NCI-H1105 treated with DMSO at 0.1 percent for 48 hours (cell line): ENCODE measurements at places on chromosomes 16 and 17.

DNA sequence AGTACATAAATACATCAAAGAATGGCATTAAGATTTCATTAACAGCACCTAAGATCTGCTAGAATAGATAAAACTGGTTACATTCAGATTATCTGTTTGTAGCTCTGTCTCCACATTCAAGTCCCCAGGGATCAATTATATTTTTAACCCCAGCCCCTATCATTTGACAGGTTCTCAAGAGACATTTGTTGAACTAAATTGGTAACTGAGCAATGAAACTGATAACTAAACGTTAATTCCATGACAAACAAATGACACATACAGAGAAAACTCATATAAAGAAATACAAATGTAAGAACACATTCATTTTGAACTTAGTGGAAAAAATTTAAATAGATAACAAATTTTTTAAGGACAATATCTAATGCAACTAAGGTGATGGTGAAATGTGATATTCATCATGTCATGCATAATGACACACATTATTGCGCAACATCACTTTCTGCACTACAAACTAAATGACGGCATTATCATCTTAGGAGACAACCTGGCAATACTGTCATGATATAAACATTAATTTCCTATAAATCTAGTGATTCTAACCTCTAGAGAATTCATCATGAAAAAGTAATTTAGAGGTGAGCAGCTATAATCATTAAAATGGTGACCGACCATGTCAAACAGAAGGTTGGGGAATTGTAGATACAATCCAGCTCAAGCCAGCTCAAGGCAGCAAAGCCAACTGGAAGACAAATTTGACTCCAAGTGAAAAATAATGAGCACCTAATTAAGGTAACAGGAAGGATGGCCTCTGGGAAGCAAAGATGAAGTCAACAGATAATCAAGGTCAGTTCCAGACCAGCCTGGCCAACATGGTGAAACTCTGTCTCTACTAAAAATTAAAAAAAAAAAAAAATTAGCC, 9.5 kb downstream of the ARHGAP17 start:
- no peak for DNase-seq

DNA sequence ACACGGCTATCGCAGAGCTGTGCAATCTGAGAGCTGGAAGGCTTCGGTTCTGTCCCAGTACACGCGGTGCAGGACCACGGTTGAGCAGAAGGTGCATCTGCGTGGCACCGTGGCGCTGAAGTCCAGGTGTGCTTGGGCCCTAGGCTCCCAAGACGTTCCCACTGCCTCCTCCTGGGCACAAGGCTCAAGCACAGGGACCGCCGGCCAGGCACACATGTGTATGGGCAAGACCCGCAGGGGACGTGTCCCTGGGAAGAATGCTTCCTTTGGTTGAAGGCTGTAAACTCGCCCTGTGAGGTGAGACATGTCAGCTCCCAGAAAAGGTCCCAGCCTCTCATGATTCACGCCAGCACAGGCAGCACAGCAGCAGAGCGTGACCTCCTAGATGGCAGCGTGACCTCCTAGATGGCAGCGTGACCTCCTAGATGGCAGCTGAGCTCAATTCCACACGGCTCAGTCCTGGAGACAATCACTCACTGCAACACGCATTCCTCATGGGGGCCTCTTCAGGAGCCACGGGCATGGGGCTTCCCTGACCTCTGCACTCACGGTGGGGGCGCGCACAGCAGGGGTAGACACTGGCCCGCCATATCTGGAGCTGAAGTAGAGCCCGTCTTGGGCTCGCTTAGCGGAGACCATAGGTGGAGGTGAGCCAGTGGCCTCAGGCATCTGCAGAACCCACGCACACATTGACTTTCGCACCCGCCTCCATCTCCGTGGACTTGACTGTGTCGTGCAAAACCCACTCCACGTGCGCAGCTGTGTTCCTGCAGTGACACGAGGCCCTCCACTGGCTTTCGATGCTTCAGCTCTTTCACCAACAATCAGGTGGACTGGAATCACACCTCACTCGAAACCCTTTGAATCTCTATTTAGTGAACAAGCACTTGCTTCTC, 85.0 kb upstream of the CHMP6 start:
- no peak for DNase-seq

DNA sequence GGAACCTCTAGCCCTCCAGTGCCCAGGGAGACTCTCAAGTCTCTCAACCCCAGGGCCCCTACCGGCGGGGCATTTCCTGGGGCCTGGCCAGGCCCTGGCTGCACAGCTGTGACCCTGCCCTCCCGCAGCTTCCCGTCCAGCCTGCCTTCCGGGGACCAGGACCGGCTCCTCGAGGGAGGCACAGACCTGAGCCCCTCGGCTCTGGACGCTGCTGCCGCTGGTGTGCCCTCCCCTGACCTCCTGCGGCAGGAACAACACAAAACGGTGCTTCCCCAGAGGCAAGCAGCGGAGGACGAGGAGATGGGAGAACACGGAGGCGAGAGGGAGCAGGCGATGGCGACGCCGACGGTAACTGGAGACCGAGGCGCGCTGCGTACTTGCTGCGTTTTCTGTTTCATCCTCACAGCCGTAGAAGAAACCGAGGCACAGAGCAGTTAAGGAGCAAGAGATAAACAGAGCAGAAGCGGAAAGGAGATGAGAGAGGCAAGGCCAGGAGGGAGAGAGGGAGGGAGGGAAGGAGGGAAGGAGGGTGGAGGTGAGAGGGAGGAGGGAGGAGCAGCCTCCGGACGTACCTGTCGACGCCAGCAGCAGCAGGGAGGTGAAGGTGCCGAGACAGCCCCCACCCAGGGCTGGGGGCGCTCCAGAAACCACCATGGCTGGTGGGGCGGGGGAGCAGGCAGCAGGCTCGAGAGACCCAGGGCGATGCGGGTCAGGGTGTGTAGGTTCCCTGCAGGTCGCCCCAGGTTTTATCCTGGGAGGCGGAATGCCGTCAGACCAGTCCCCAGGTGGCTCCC, at the start of gene PRSS22:
Gene PRSS22, minus strand, starts transcription at position 720 of the 794 bp plus-strand sequence. Its CDS starts 66 bp downstream, at position 654.
- DNase-seq: no peak

DNA sequence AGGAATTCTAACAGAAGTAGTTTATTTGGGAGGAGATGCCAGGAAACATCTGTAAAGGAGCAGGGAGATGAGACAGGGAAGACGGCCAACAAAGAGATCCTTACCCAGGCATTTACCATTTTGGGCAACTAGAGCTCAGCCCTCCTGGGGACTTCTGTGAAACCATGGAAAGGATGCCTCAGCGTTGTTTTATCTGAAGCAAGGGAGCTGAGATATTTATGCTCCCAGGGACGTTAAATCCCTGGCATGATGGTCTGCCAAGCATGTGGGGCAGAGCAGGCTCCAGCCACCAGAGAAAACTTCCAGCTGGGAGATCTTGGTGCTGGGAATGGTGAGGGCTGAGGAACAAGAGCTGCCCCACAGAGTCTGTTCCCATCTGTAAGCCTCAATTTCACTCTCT, 114.8 kb upstream of the FOXF1 start:
- DNase-seq: no peak

DNA sequence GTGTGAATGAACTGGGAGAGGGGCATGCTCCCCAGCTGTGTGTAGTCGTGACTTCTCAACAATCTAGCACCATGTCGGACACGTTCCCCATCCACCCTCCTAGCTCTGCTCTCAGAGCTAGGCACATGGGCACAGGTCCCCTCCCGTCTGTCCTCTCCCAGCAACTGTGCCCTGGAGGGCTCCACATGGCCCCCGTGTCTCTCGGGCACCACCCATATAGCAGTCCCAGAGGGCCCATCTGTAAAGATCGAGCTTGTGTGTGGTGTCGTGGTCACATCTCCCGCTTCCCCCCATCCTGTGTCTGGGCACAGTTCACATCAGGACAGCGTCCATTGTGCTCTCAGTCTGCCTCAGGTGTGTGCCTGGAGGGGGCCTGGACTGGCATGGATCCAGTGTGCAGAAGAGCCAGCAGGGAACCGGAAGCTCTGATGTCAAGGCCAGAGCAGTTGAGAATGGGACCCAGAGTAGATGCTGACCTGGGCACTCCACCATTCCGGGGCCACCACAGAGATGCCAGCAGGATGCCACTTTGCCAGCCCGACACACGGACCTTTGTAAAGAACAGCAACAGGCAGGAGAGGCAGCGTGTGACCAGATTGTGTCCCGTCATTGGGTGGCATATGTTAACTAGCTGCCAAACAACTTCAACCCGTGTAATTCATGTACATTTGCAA, 55.7 kb downstream of the MARF1 start:
- no peak for DNase-seq

GRCh38 chr16:74700116-74700437, 585 bp downstream of the MLKL start:
- DNase-seq: no peak
